ENCODE measurements at places on chromosomes 3 and 15.

DNA sequence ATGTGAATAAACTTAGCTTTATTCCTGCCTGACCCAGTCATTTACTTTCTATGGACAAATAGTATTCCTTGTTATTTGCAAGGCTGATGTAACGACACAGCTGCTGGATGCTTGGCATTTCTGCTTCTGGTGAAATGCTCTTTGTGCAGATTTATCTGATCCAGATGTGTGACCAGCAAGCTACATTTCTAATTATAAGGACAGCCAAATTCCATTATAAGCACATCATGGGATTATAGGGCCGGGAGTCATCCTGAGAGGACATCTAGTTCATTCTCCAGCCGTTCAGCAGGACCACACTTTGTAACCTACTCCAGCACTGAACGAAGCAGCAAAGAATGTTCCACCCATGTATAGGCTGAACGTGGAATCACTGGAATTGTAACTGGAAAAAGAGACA, 42.9 kb downstream of the FNDC3B start:
- no peak for DNase-seq

DNA sequence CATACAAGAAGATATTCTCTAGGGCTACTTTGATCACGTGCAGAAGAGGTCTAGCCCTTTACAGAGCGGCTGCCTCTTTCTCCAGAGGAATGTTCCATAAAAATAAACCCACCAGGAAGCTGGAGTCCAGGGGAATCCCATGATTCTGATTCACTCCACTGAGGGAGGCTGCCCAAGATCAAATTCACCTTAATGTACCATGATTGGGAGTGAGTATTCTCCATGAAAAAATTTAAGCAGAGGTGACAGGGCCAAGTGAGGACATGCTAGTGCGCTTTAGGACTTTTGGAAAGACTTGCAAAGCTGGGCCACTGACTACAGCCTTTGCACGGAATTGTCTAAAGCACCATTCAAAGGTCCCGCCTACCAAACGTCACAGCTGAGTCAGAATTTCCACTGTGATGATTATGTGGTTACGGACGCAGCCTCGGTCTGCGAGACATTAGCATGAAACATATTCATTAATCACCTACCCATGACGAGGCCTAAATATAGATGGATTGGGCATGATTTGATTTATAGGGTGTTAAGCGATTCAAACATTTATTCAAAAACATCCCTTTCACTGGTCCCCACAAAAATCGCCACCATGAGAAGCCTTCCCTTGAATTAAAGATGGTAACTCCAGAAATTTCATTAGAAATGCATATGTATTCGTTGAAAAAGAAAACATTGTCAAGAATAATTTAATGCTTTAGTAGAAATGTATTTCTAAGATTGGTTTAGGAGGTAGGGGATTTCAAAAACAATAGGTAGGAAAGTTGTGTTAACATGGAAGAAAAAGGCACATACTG, 152.6 kb downstream of the GREM1 start:
- no peak for DNase-seq

DNA sequence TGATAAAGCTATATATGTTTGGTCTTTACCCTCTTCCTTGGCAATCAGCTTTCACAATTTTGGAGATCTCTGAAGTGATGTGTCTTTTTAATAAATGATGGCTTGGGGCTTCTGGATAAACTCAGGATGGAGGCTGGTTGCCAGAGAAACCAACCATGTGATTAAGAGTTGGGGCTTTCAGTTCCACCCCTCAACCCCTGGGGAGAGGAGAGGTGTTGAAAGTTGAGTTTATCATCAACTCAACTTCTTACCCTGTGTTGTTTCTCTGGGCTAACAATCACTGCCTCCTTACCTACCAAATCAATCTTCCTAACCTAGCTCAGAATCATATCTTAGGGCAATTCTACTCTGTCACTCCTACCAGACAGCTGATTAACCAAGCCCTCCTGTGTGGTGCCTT, 735.8 kb downstream of the ZPLD1 start:
- DNase-seq, result no peak

- no peak for DNase-seq
Measured at GRCh38 chr3:55177749-55178148, 249.9 kb upstream of the LRTM1 start.

DNA sequence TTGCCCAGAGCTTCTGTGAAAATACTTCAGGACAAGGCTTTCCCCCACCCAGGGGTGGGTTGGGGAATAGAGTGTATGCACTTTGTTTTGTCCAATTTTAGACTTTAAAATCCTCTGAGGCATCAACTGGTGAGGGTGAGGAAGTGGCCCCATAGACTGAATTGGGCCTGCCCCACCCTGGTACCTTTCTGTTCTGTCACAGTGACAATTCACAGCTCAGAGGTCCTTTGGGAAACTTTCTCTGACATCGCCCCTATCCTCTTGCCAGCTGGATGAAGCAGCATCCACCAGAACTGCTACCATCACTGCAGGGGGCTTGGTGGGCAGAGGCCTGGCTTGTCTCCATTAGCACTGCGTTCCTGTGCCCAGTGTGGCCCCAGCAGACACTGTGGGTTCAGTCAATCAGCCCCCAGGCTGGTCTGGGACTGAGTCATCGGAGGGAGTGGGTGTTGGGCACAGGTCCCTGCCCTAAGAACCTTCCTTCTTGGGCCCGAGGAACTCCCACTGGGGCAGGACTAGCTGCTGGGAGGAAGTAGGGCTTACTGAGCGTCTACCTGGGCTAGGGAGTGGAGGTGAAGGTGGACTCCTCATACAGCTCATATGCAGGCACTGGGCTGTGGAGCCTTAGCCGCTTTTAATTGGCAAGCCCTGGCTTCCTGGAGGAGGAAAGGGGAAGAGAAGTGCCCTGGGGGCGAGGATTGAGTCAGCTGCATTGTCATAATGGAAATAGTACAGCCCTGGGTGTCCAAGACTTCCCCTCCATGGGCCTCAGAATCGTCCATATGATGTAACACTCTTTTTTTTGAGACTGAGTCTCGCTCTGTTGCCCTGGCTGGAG, 1.5 kb upstream of the PPM1M start:
- peak; percentile 77 for DNase-seq

GRCh38 chr3:162534431-162534830, 1037.8 kb downstream of the OTOL1 start:
- DNase-seq, result no peak

DNA sequence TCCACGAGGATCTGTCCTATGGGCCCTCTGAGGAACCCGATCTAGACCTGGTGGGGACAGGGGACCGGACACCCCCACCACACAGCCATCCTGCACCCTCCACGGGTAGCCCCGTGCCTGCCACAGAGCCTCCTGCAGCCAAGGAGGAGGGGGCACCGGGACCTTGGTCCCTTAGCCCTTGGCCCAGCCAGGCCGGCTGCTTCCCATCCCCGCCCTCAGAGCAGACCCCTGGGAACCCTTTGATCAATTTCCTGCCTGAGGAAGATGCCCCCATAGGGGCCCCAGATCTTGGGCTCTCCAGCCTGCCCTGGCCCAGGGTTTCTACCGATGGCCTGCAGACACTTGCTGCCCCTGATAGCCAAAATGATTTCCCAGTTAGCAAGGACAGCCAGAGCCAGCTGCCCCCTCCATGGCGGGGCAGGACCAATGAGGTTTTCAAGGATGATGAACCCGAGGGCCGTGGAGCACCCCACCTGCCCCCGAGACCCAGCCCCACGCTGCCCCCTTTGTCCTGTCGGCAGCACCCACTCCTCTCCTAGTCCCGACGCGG, 91.5 kb downstream of the TBC1D2B start:
- DNase-seq, result no peak

GRCh38 chr3:11626084-11626463, 17.6 kb downstream of the VGLL4 start:
- DNase-seq, result no peak

GRCh38 chr15:95520511-95520910, 810.0 kb upstream of the NR2F2 start:
- DNase-seq, result no peak

DNA sequence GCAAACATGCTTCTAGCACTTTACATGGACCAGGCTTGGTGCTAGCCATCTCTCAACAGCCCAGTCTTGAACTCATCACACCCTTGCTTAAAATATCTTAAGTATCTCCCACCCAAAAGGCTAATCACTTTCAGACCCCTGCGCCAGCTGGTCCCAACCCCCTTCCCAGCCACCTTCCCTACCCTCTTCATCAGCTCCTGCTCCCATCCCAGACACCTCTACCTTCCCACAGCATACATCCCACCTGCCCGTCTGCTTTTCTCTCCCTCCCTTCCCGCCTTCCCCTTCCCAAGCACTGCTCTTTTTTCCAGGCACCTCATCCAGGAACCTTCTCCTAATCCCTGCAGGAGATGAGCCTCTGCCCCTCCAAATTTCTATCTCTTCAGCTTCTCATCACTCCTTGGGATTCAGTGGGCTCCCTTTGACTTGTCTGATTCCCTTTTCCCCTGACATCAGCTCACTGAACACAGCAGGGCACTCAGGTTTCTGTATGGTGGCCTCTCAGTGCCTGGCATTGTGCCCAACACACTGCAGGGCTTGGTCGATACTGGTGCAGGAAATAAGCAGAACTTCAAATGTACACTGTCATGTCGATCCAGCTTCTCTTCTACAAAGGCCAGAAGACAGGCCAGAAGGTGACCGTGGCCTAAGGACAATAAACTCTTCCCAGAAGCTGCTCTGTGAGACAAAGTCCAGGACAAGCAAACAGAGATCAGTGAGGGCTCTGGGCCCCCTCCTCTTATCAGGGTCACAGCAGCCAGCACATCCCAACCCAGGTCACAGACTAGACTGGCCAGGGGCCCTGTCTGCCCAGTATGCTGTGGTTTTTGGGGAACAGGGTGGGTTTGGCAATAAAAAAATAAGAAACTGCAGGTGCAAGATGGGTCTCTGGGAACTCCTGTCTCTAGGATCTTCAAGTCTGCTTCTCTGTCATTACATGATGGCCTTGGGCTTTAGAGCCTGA, 2.2 kb upstream of the ITIH1 start:
- no peak for DNase-seq

- DNase-seq, result no peak
Measured at GRCh38 chr3:123722456-123722855, 137.6 kb upstream of the HACD2 start.

DNA sequence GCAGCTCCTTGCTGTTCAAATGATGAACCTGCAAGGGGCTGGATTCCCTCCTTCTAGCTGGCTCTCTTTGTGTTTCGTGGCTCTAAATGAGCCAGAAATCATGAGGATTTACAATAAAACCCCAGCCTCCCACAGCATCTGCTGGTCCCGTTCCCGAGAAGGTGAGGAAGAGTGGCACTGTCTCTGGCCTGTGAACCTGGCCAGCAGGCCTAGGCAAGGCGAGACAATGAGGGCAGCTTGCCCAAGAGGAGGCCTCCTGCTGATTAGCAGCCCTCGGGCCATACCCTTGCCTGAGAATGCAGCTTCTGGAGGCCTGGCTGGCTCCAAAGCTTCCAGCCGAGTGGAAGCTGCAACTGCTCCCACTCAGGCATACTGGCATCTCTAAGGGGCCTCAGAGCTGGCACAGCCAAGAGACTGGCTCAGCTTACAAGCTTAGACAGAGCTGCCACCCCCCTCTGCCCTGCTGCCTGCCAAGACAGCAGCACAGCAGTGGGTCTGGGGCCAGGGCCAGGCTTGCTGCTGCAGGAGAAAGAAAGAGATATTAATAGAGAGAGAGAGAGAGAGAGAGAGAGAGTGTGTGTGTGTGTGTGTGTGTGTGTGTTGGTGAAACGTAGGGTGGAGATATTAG, 76.5 kb downstream of the HMG20A start:
- no peak for DNase-seq

GRCh38 chr3:13042715-13043271, 30.4 kb downstream of the IQSEC1 start:
- no peak for DNase-seq

GRCh38 chr15:22810033-22810852, 23.8 kb downstream of the NIPA1 start:
- no peak for DNase-seq

- DNase-seq, result no peak
Measured at GRCh38 chr3:72538070-72538745, 310.0 kb downstream of the SHQ1 start.

GRCh38 chr15:91915576-91915975, 62.1 kb downstream of the SLCO3A1 start:
- no peak for DNase-seq

DNA sequence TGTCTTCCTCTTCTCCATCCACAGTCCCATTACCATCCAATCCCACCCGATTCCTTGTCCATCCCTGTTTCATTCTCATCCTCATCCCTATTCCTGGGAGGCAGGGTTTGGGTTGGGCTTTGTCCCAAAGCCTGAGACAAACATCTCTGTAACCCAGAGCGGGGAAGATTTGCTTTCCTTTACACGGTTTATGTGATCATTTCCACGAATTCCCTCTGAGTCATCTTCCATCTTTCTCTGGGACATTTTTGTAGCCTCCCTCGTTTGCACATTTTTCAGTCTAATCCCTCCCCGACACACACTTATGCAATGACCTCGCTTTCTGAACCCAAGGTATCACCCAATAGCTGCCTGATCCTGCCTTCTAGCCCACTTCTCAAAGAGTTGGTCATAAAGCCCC, 22.8 kb downstream of the DUOX2 start:
- DNase-seq, result no peak

DNA sequence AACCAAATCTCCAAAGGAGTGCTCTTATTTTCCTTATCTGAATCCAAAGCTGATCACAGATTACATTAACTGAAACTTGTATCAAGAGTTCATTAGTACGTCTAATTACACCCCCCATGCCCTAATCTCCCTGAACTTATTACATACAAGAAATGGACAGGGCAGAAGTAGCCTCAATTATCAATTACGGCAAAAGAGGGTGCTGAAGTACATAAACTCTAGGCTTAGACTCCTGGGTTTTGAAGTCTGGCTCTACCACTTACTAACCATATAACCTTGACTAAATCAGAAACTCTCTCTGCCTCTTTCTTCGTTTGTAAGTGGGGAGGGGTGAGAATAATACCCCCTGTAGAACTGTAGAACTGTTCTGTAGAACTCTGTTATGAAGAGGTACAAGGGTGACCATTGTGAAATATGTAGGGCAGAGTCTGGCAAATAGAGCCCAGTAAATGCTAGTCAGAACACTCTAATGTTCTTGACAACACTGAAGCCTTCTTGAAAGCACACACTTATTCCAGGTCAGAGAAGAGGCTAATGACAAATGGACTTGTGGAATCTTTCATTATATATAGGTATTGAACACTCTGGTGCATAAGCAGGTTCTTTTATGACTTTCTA, 19.6 kb upstream of the OR5K4 start:
- DNase-seq, result no peak

GRCh38 chr3:66267031-66267430, 46.2 kb downstream of the SLC25A26 start:
- DNase-seq, result no peak

- DNase-seq, result no peak
Measured at GRCh38 chr3:136685882-136686281, 66.3 kb downstream of the STAG1 start.

GRCh38 chr3:134486577-134487041, 752 bp downstream of the CEP63 start:
- no peak for DNase-seq
